ENCODE measurements at places on chromosomes 7 and 10. TPM values are rescaled to one million over a fixed set of nuclear protein-coding genes. Genes with fewer than 3 reads are reported as not detected.

DNA sequence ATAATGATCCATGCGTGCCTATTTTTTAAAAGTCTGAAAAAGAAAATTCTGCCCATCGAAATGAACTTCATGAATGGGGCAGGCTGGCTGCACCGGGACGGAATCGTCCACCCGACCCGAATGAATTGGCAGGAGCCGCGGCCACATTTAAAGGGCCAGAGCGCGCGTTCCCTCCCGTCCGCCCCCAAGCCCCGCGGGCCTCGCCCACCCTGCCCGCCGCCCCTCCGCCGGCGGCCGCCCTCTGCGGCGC is 319 bp upstream of the GATA3 start:
- peak overlapping the region; percentile 79 for H3K4me3 ChIP-seq
- H3K27me3 ChIP-seq, result peaks cover 39% of the 10 kb centered on the region
- no peak overlapping the region for H3K27ac ChIP-seq
- peaks cover 44% of the 10 kb centered on the region for H3K4me1 ChIP-seq

GRCh38 chr7:24192053-24192452 is 91.9 kb upstream of the NPY start:
- no peaks in the 10 kb centered on the region for H3K4me1 ChIP-seq
- H3K4me3 ChIP-seq, result no peak overlapping the region
- no peak overlapping the region for H3K27ac ChIP-seq
- no peak for DNase-seq

DNA sequence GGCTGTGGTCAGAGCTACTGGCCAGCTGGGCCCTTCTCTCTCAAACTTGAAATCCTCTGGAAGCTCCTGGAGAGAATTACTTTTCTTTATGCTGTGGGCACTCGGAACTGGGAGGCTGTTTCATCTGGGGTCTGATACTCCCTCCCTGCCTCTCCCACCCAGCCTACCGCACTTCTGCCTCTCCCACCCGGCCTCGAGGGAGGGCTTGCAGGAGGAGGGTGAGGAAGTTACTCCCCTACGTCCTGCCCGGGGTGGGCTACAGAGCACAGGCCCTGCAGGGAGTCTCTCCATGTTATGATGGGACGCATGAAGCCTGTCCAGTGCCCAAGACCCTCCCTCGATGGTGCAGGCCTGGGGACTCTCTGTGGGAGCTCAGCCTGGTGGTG is 584.6 kb upstream of the MKI67 start:
- H3K36me3 ChIP-seq, result no peaks in the 10 kb centered on the region
- no peak overlapping the region for H3K4me3 ChIP-seq
- no peak overlapping the region for H3K27ac ChIP-seq
- no peaks in the 10 kb centered on the region for H3K4me1 ChIP-seq
- H3K27me3 ChIP-seq, result peaks cover 10% of the 10 kb centered on the region

DNA sequence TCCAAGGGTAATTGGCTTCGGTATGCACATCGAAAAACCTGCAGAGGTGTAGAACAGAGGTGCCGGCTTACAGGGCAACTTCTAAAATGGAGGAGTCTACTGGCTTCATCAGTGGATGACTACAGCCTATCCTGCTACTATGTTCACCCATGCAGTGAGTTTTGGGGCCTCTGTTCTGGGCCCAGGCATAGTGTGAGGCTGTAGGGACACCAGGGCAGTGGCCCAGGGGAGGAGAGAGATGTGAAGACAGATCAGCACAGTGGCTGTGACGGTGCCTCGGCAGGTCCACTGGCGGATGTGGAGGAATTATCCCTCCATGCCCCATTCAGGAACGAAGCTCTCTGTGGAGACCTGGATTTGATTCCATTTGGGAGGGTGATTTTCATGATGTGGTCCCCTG is 235.3 kb upstream of the MKI67 start:
- H3K27ac ChIP-seq, result no peak overlapping the region
- no peak overlapping the region for H3K4me3 ChIP-seq
- no peaks in the 10 kb centered on the region for H3K36me3 ChIP-seq
- H3K4me1 ChIP-seq, result no peaks in the 10 kb centered on the region
- peaks cover 2% of the 10 kb centered on the region for H3K27me3 ChIP-seq

GRCh38 chr7:18693406-18693805 is 197.9 kb downstream of the HDAC9 start:
- no peak overlapping the region for H3K27ac ChIP-seq
- no peak for DNase-seq
- H3K36me3 ChIP-seq, result peaks cover 28% of the 10 kb centered on the region
- H3K4me3 ChIP-seq, result no peak overlapping the region
- H3K4me1 ChIP-seq, result no peaks in the 10 kb centered on the region

GRCh38 chr7:27527348-27527714 is 135.4 kb downstream of the HIBADH start:
- H3K27ac ChIP-seq, result no peak overlapping the region
- H3K4me3 ChIP-seq, result no peak overlapping the region
- no peak for DNase-seq

- H3K36me3 ChIP-seq, result peaks cover 19% of the 10 kb centered on the region
- no peak for DNase-seq
- no peak overlapping the region for H3K4me3 ChIP-seq
- H3K4me1 ChIP-seq, result no peaks in the 10 kb centered on the region
Measured at GRCh38 chr7:6656413-6656812, 19.3 kb downstream of the ZNF316 start.

Gene FAM237B
- not detected for total RNA-seq

GRCh38 chr10:36577126-36577525 is 548.3 kb upstream of the ANKRD30A start:
- H3K4me1 ChIP-seq, result no peaks in the 10 kb centered on the region
- no peak for DNase-seq

- no peak overlapping the region for H3K27ac ChIP-seq
- no peaks in the 10 kb centered on the region for H3K27me3 ChIP-seq
- no peaks in the 10 kb centered on the region for H3K36me3 ChIP-seq
- no peak overlapping the region for H3K4me3 ChIP-seq
Measured at GRCh38 chr10:116300542-116300941, 23.7 kb upstream of the CCDC172 start.

DNA sequence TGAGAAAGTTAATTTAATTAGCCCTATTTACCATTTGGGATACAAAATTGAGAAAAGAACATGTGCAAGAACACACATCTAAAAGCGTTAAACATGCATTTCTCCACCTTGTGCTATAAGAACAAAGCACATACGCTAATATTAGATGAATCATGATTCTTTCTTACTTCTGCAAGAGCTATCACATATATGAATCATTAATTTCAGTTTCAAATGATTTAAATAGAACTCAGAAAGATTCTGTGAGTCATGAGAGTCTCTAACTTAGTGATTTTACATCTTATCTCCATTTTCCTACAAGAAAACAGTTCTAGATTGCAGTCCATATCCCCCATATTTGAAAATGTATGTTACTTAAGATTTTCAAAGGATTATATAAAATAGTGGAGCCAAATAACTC is 173.9 kb downstream of the RNLS start:
- peaks cover 11% of the 10 kb centered on the region for H3K4me1 ChIP-seq
- DNase-seq, result no peak
- no peaks in the 10 kb centered on the region for H3K36me3 ChIP-seq
- H3K27me3 ChIP-seq, result no peaks in the 10 kb centered on the region
